ENCODE measurements at places on chromosomes 12 and 14.

DNA sequence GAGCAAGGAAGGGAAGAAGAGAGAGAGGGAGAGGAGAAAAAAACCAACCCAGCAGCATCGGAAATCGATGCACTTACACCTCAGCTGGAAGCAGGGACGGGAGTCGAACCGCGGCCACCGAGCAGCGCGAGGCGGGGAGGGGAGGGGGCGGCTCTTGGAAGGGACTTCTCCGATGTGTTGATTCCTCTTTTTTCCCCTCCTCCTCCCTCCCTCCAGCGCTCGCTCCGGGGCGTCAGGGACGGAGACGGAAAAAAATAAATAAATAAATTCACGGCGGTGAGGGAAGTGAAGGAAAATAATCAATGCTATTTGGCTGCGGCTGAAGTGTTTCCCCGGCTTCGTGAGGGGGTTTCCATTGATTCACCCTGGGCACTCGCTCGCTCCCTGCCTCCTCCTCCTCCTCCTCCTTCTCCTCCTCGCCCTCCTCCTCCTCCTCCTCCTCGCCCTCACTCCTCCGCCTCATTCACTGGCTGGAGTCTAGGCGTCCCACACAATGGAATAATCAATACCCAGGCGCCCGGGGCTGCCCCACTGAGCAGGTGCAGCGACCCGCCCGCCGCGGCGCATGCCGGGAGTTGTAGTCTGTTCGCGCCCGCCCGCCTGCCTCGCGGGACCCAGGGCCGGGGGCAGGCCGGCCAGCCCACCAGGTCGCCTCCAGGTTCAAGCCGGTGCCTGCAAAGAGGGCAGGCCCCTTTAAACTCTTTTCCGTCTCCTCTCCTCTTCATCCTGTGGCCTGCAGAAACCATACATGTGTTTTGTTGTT, at the start of gene ZFHX2:
Gene ZFHX2 (minus strand): TSS at position 500 of the 763 bp plus-strand sequence. CDS start 16,440 bp downstream, outside the sequence.
- no peak for DNase-seq

DNA sequence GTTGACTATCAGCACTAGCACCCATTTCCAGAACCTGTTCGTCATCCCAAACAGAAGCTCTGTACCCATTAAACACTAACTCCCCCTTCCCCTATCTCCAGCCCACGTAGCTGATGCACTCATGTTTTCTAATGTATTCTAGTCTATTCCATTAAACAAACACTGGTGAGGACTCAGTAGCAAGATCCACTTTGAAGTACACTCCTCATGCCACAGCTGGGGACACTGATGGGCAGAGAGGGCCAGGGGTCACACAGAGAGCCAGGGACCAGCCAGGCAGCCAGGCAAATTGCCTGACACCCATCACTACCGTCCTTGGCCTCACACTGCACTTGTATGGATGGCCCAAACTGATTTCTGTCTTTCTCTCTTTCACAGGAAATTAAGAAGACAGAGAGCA, 269.9 kb upstream of the DIO3 start:
- no peak for DNase-seq

- DNase-seq: peak; percentile 16
Observed at GRCh38 chr12:39807043-39807442, 187.4 kb upstream of the ABCD2 start.

DNA sequence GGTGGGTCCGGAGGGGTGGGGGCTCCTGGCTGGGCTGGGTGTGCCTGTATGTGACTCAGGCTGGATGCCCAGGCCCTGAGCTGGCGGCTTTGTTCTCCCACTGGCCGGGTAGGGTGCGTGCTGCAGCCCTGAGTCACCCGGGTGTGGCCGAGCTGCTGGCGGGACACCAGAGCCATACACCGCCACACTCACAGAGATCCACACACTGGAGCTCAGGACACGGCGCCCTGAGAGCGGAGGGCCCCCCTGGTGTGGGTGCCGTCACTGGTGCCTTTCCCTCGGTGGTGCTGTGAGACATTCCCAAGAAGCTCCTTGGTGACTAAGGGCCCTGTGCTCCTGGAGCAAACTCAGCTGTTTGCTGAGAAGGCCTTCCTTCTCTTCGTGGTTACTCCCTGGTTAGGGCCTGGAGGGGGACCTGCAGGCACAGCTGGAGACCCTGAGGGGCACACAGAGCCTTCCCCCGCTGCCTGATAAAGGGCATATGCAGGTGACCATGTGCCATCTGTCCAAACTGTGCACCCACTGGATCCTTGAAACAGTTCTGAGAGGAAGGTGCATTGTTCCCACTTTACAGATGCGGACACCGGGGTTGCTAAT, 44.3 kb downstream of the KRT80 start:
- peak; percentile 94 for DNase-seq

DNA sequence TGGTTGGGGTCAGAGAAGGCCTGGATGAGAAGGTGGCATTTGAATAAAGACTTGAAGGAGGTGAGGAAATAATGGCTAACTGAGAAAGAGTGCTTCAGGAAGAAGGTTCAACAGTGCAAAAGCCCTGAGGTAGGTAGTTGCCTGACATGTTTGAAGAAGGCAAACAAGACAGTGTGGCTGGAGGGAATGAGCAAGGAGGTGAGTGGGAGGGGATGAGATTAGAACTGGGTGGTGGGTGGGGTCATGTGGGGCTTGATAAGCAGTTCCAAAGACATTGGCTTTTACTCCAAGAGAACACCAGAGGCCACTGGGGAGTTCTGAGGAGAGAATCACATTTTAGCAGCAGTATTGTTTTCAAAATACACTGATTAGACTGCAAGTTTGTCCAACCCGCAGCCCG, 50.5 kb downstream of the HSPB8 start:
- DNase-seq: no peak

- DNase-seq: no peak
Observed at GRCh38 chr12:76055393-76055792, 23.8 kb upstream of the PHLDA1 start.

GRCh38 chr14:23877538-23878180, 75.9 kb upstream of the DHRS4 start:
- no peak for DNase-seq

- DNase-seq: no peak
Observed at GRCh38 chr12:82300611-82301010, 57.6 kb downstream of the CCDC59 start.

DNA sequence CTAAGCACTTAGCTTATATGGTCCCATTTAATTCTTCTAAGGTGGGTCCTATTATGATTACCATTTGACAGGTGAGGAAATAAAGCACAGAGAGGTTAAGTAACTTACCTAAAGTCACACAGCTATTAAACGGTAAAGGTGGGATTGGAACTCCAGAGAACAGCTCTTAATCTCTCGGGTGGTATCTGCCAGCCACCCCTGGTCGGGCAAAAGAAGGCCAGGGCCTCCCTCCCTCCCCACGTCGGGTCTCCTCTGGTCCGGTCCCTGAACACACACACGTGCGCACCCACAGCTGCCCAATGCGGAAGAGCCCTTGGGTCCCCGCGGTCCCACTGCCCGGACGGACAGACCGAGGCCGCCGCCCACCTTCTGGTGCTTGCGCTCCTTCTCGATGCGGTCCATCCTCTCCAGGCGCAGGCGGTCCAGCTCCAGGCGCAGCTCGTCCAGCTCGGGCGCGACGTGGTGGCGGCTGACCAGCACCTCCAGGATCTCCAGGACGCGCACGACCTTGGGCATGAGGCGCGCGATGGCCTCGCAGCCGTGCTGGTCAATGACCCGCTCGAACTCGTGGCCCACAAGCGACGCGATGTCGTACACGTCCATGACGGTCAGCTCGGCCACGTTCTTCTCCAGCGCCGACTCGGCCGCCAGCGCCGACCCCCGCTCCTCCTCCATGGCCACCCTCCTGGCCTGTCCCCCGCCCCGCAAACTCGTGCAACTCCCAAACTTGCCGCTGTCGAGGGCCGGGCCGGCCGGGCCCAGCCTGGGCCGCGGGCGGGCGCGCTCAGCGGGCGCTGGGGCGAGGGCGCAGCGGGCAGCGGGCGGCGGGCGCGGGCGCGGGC, 490 bp downstream of the RILPL1 start:
- no peak for DNase-seq

GRCh38 chr12:104672501-104673265, 215.9 kb downstream of the CHST11 start:
- DNase-seq: peak; percentile 29

DNA sequence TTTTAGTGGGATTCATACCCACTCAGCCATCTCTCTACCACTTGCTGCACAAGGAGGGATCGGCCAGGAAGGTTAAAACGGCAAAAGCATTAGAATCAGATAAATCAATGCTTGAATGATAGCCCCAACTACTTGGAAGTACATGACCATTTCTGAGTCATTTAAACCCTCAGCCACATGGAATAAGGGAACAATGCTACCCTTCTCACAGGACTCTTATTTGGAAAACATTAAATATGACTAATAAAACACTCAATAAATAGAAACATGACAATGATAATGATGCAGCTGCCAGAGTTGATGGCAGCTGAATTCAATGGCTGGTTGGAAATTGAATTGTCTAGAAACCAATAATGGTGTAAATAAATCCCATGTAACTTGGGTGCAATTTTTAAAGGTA, 165.4 kb downstream of the FLRT2 start:
- DNase-seq: no peak

GRCh38 chr14:24813089-24813815, 179.3 kb upstream of the GZMB start:
- DNase-seq: peak; percentile 29

- peak; percentile 72 for DNase-seq
Observed at GRCh38 chr12:76259660-76260389, 88.4 kb downstream of the BBS10 start.

DNA sequence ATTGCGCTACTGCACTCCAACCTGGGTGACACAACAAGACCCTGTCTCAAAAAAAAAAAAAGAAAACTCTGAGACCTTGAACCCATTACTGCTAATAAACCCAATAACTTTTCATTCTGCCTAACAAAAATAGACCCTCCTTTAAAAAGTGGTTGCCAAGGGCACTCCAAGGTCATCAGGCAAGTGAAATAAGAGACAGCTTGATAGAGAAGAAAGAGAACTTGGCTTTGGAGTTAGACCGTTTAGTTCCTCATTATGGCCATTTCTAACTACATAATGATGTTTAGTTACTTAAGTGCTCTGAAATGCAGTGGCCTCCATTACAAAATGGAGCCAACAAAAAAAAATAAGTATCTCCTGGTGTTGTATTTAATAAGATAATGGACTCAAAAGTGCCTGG, 55.9 kb downstream of the PHLDA1 start:
- no peak for DNase-seq

GRCh38 chr12:51372021-51372420, 19.2 kb downstream of the GALNT6 start:
- no peak for DNase-seq

GRCh38 chr14:93055651-93056115, 60.0 kb downstream of the ITPK1 start:
- DNase-seq: no peak

DNA sequence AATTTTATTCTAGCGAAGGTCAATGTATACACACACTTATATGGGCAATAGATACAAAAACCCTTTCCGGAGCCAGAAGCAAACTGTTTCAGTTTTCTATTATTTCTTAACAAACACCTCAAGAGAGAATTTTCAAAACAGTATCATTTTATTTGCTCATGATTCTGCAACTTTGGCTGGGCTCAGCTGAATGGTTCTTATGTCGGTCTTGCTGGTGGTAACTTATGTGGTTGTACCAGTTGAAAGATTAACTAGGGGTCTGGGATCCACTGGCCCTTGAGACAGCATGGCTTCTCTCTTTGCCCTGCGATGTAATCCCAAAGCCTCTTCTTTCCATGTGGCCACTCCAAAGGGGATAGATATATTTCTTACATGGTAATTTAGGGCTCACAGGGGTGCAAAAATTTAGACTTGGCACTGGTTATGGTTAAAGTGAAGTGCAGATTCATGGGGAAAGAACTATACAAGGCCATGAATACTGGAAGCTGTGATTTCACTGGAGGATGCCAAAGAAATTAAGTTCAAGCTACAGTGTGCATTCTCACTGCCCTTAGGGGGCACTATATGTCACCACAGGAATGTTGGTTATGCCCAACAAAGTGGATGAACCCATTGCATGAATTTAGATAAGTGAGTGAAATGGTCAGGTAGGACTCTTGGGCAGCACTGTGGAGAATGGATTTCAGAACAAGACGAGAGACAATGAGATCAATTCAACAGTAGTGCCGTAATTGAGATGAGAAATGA, 94.3 kb upstream of the NAV3 start:
- no peak for DNase-seq
